ENCODE measurements at places on chromosomes 5 and 9. TPM values are rescaled to one million over a fixed set of nuclear protein-coding genes. Genes with fewer than 3 reads are reported as not detected.

The NCS1 gene
- polyA plus RNA-seq = 0.05 TPM

The MAMDC2 gene
- polyA plus RNA-seq = not detected

The RBM18 gene
- polyA plus RNA-seq = 43.8 TPM

- no peak for DNase-seq
- H3K36me3 ChIP-seq = peaks cover 6% of the 10 kb centered on the region
- no peak overlapping the region for H3K4me3 ChIP-seq
Observed at GRCh38 chr5:177520916-177521513, 4.3 kb upstream of the DDX41 start.

GRCh38 chr5:171534043-171534895 lies 114.8 kb downstream of the FGF18 start:
- H3K4me3 ChIP-seq = no peak overlapping the region
- no peaks in the 10 kb centered on the region for H3K27me3 ChIP-seq
- H3K27ac ChIP-seq = no peak overlapping the region
- no peaks in the 10 kb centered on the region for H3K36me3 ChIP-seq
- DNase-seq = no peak
- no peaks in the 10 kb centered on the region for H3K4me1 ChIP-seq

DNA sequence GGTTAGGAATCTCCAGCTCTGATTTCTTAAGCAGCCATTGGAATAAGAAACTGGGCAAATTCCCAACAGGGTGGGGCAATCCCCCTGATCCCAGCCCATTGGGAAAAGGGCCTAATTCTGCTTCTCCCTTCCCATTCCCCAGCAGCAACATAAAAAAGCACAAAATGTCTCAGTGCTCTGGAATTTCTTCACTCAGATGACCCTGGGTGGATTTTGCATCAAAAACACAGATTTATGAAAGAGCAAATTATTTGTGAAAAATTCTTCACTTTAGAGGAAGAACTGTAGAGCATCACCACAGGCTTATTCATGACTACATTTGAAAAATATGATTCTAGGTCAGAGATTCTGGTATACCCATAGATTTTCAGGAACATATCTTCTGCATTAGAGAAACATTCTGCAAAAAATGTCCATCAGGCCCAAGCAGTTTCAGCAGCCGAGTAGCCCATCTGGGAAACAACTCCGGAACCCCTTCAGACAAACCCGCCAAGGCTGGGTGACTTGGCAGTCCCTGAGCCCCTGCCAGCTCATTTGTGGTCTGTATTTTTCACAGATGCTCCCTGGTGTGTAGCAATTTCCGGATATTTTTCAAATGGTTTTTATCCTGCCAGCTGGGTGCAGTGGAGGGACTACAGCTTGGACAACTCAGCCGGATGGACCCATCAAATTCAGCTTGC lies 102.1 kb upstream of the RANBP3L start:
- DNase-seq = no peak
- H3K27ac ChIP-seq = no peak overlapping the region
- H3K4me1 ChIP-seq = no peaks in the 10 kb centered on the region
- no peaks in the 10 kb centered on the region for H3K27me3 ChIP-seq
- H3K36me3 ChIP-seq = no peaks in the 10 kb centered on the region

- no peak overlapping the region for H3K4me3 ChIP-seq
- no peaks in the 10 kb centered on the region for H3K36me3 ChIP-seq
- no peak for DNase-seq
- H3K4me1 ChIP-seq = no peaks in the 10 kb centered on the region
- H3K27ac ChIP-seq = no peak overlapping the region
- H3K27me3 ChIP-seq = no peaks in the 10 kb centered on the region
Observed at GRCh38 chr5:12095808-12096281, 191.6 kb upstream of the CTNND2 start.

GRCh38 chr5:18699681-18700080 lies 1065.4 kb downstream of the TAF11L14 start:
- H3K4me3 ChIP-seq = no peak overlapping the region
- peaks cover 10% of the 10 kb centered on the region for H3K4me1 ChIP-seq
- no peak for DNase-seq

DNA sequence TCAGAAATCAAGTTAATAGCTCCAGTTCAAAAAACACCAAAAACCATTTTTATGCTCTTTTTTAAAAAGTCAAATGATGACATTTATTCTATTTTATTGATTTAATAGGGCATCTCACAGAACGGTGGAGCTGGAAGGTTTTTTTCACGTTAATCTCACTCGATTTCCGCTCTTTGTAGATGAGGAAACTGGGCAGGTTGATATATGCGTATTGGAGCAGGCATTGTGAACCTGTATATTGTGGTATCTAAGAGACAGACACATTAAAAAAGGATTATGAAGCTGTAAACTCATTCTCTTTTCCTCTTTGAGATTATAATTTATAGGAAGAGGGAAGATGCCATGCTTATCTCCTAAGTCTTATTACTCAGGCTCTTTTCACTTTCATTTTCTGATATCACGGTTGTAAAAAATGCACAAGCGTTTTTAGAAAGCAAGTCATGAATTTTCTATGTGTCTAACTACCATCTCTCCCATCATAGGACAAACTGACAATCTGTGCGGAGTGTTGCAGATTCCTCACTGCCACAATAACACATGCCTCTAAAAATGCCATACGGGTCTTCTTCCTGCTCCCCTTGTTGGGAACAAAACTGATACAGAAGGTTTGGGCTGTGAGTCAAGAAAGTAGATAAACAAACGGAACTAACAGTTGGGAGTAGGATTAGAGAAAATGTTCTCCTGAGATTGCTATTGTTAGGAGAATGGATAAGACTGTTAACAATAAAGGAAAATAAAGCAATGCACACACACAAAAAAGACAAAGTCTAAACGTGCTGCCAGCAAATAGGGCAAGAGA lies 1997.7 kb downstream of the MAT2B start:
- no peaks in the 10 kb centered on the region for H3K36me3 ChIP-seq
- no peaks in the 10 kb centered on the region for H3K4me1 ChIP-seq
- H3K27ac ChIP-seq = no peak overlapping the region
- no peaks in the 10 kb centered on the region for H3K27me3 ChIP-seq
- no peak overlapping the region for H3K4me3 ChIP-seq

DNA sequence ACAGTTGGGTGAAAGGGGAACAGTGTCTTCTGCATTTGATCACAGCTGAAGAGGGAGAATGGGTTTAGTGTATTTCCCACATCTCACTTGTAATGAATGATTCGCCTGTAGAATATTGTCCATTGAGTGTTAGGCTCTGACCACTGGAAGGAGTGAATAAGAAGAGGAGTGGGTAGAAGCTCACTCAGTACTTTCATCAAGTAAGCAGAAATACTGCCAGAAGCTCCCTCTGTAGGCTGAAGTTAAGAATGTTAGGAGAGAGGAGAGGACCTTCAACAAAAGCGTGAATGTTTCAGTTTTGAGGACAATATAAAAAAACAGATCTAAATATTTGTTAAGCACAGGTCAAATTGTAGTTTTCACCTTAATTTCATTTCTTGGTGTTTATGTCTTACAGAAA lies 27.5 kb downstream of the FSD1L start:
- peaks cover 4% of the 10 kb centered on the region for H3K36me3 ChIP-seq
- H3K27ac ChIP-seq = no peak overlapping the region
- peaks cover 8% of the 10 kb centered on the region for H3K4me1 ChIP-seq
- no peaks in the 10 kb centered on the region for H3K27me3 ChIP-seq
- no peak for DNase-seq

- no peaks in the 10 kb centered on the region for H3K27me3 ChIP-seq
- no peak for DNase-seq
- H3K4me1 ChIP-seq = no peaks in the 10 kb centered on the region
- H3K36me3 ChIP-seq = no peaks in the 10 kb centered on the region
Observed at GRCh38 chr5:44914221-44914620, 105.5 kb downstream of the MRPS30 start.

GRCh38 chr5:51225789-51226742 lies 157.2 kb upstream of the ISL1 start:
- H3K4me3 ChIP-seq = no peak overlapping the region
- DNase-seq = no peak
- H3K36me3 ChIP-seq = no peaks in the 10 kb centered on the region

GRCh38 chr5:102089883-102090282 lies 206.2 kb downstream of the SLCO4C1 start:
- H3K27ac ChIP-seq = no peak overlapping the region
- no peak for DNase-seq
- no peaks in the 10 kb centered on the region for H3K4me1 ChIP-seq
- no peaks in the 10 kb centered on the region for H3K36me3 ChIP-seq
- H3K4me3 ChIP-seq = no peak overlapping the region

- no peak for DNase-seq
- no peaks in the 10 kb centered on the region for H3K36me3 ChIP-seq
- H3K27ac ChIP-seq = no peak overlapping the region
- H3K27me3 ChIP-seq = no peaks in the 10 kb centered on the region
- H3K4me3 ChIP-seq = no peak overlapping the region
Observed at GRCh38 chr5:5857396-5857795, 434.9 kb downstream of the ICE1 start.

DNA sequence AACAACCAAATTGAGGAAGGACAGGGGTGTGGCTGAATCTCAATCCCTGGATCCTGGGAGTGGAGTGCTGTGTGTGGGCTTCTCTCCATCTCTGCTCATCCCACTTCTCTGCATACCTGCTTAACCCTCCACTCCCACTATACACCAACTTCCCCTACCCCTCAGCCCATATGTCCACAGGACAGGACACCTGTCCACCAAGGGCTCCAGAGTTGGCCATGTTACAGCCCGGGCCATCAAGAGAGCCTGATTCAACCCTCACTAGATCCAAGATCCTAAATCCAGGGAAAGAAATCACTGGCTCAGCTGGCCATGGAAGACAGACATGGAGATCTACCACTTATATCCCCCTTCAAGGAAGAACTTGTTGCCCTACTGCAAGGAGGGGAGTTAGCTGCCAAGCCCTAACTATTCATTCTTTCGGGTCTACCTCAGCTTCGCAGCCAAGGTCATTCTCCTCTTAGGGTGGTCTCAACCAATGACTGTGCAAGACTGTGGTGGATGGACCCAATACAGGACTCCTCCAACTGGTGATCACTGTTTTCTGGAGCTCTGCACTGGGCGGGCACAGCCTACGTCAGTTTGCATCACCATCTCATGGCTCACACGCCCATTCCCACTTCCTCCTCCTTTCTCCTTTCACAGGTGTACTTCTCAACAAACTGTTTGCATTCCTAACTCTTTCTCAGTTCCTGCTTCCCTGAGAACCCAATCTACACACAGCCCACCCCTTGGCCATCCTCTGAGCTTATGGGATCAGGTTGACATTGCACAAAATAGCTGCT lies 53.7 kb upstream of the ZBTB43 start:
- H3K27me3 ChIP-seq = no peaks in the 10 kb centered on the region
- no peak overlapping the region for H3K4me3 ChIP-seq

DNA sequence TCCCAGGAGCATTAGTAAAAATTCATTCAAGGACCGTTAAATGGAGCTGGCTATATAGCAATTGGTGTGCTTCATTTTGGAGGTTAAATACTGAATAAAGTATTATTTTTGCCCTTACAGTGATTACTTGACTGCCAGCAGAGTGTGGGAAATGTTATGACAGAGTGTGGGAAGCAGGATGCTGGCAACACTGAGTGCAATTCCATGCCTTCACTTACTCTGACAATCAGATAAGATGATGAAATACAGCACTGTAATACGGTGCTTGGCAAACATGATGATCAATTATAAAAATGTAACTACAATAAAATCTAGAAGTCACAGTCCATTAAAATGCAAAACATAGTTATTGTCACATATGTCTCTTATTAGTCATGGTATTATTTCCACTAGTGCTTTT lies 651.3 kb downstream of the PTPRD start:
- H3K4me1 ChIP-seq = no peaks in the 10 kb centered on the region
- H3K27me3 ChIP-seq = no peaks in the 10 kb centered on the region
- no peak overlapping the region for H3K27ac ChIP-seq
- H3K4me3 ChIP-seq = no peak overlapping the region

DNA sequence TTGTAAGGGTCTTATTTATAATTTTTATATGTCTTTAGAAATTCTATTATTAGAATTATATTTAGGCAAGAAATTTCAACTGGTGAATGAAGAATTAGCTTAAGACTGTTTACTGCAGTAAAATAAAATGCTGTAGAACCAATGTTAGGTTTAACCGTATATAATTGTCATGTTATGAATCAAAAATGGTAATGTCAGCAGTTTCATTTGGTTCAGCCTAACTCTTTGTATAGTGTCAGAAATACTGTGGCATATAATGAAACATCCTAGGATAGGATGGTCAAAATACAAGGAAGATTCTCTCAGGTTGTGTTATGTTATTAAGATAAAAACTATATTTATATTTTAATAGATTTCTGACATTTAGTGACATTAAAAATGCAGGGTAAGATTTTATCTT lies 64.4 kb upstream of the EIF4EBP3 start:
- H3K4me1 ChIP-seq = no peaks in the 10 kb centered on the region
- H3K4me3 ChIP-seq = no peak overlapping the region
- no peaks in the 10 kb centered on the region for H3K27me3 ChIP-seq
- no peak for DNase-seq
- peaks cover 15% of the 10 kb centered on the region for H3K36me3 ChIP-seq
- H3K27ac ChIP-seq = no peak overlapping the region

GRCh38 chr5:1321576-1321975 lies 23.3 kb downstream of the CLPTM1L start:
- H3K4me3 ChIP-seq = no peak overlapping the region
- peaks cover 16% of the 10 kb centered on the region for H3K36me3 ChIP-seq
- peaks cover 10% of the 10 kb centered on the region for H3K4me1 ChIP-seq
- no peak for DNase-seq

- no peak overlapping the region for H3K27ac ChIP-seq
- DNase-seq = no peak
- H3K4me3 ChIP-seq = no peak overlapping the region
- no peaks in the 10 kb centered on the region for H3K36me3 ChIP-seq
Observed at GRCh38 chr9:76734716-76735115, 29.5 kb upstream of the PCA3 start.

DNA sequence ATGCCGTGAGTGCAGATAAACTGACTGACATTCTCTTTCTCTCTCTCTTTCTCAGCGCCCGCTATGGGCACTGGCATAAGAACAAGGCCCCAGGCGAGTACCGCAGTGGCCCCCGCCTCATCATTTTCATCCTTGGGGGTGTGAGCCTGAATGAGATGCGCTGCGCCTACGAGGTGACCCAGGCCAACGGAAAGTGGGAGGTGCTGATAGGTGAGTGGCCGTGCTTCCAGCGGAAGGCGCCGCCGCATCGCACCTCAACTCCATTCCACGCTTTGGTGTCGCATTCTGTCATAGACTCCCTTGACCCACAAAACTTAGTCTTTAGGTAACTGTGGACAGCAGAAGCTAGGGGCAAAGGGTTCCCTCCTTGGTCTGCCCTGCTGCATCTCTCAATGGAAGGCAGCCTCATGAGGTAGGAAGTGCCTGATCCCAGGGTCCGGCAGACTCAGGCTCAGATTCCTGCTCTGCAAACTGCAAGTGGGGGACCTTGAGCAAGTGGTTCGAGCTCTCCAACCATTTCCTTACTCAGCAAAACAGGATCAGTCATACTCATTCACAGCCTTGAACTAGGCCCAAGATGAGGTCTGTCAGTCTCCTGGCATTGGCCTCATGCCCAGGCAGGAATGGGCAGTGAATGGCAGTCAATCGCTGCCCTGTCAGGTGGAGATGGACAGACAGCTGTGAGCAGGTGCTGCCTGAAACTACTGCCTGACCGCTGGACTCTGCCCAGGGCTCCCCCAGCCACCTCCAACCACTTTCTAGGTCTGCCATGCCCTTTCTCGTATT lies 24.2 kb upstream of the CFAP157 start:
- DNase-seq = no peak
- H3K4me3 ChIP-seq = no peak overlapping the region
- no peak overlapping the region for H3K27ac ChIP-seq
- H3K36me3 ChIP-seq = no peaks in the 10 kb centered on the region

GRCh38 chr5:147046281-147046680 lies 167.7 kb upstream of the PPP2R2B start:
- H3K27me3 ChIP-seq = no peaks in the 10 kb centered on the region
- H3K4me1 ChIP-seq = no peaks in the 10 kb centered on the region
- H3K36me3 ChIP-seq = no peaks in the 10 kb centered on the region
- no peak for DNase-seq

GRCh38 chr9:138022121-138022741 lies 144.6 kb downstream of the CACNA1B start:
- no peak overlapping the region for H3K4me3 ChIP-seq
- peaks cover 6% of the 10 kb centered on the region for H3K27me3 ChIP-seq
- no peak for DNase-seq
